ENCODE measurements at places on chromosomes 4 and X. TPM values are rescaled to one million over a fixed set of nuclear protein-coding genes. Genes with fewer than 3 reads are reported as not detected.

- DNase-seq = no peak
Observed at GRCh38 chr4:182778222-182778982, 138.8 kb downstream of the DCTD start.

DNA sequence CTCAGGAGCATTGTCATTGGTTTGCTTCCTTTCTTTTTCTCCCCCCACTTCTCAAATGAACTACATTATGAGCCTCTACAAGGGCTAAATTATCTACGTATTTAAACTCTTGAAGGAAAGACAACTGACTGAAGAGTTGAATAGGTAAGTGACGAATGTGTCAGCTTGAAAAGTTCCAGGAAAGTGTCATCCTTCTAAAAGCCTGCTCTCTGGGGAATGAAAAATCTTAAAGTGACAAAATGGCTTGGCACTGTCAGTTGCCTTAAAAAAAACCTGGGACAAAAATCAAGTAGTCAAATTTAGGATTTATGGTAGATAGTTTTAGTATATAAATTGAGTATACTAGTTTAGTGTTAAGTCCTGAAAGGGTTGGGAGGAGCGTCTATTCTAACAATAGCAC lies 173.9 kb upstream of the NDP start:
- no peak for DNase-seq

GRCh38 chr4:21451032-21451431 lies 497.5 kb downstream of the KCNIP4 start:
- DNase-seq = no peak

DNA sequence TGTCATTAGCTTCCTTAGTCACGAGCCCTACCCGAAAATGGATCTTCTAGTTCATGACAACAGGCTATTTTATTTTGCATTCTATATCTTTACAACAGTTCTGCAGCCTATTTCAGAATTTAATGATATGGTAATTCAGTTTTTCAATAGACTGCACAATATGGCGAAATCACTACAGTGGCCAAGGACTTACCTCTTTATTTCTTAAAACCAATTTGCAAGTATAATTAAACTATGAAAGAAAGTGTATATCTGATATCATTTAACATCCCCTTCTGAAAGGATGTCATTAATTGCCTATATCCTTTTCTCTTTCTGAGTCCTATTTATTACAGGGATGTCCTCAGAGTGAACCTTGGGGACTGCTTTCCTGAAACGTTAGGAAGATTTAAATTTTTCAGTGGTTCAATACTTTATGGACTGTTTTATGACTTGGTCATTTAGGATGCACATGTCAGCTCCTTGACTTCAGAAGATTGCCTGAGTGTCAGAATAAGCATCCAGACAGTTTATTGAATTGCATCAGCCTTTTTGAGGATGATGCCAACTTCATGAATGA lies 190.8 kb upstream of the GEMIN8 start:
- no peak for DNase-seq

- no peak for DNase-seq
Observed at GRCh38 chr4:142329313-142329712, 516.8 kb downstream of the INPP4B start.

GRCh38 chrX:10039821-10040793 lies 72.9 kb downstream of the CLDN34 start:
- no peak for DNase-seq

DNA sequence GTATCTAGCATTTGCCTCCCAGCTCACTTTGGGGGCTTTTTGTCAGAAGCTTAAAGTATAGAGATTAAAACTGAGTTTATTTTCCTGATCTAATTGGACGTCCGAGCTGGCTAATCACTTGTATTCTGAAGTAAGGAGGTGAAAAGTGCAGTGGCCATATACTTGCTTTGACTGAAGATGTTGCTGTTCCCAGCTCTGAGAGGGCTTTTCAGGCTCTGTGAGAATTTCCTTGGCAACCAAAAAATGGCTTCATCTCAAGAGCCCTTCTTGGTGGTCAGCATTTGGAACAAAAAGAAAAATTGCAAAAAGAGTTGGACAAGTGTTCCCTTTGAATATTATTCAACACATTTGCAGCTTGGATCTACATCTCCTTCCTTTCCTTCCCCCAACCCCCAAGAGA lies 67.0 kb downstream of the SLC4A4 start:
- no peak for DNase-seq

DNA sequence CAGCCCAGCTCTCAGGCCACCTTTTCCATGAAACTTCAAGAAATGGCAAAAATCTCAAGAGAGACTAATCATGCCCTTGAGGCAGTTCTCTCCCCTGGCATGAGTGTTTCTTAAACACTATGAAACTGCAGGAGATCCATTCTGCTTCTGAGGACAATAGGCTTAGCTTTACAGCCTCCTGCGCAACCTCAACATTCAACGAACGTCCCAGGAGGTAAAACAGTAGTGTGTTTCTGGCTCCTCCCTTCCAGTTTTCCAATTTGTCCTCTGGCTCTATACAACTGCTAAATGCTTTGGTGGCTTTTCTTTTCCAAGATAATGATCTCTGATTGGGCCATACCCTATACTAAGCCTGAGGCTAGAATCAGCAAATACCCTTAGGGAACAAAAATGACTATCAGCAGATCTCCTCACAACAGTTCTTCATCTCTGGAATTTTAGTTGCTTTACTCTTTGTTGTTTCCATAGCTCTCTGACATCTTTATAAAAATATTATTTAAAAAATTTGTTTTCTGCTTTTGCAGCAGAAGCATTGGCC lies 87.0 kb upstream of the FAT1 start:
- DNase-seq = no peak

GRCh38 chr4:99861120-99861905 lies 32.9 kb downstream of the LAMTOR3 start:
- no peak for DNase-seq

GRCh38 chr4:139735381-139736273 lies 70.0 kb downstream of the MGST2 start:
- no peak for DNase-seq

GRCh38 chrX:119685225-119686066 lies 7.5 kb downstream of the SEPTIN6 start:
- DNase-seq = no peak

GRCh38 chr4:3193531-3194203 lies 55.3 kb upstream of the MSANTD1 start:
- no peak for DNase-seq

GRCh38 chrX:128698573-128699181 lies 646.5 kb upstream of the ACTRT1 start:
- DNase-seq = no peak

DNA sequence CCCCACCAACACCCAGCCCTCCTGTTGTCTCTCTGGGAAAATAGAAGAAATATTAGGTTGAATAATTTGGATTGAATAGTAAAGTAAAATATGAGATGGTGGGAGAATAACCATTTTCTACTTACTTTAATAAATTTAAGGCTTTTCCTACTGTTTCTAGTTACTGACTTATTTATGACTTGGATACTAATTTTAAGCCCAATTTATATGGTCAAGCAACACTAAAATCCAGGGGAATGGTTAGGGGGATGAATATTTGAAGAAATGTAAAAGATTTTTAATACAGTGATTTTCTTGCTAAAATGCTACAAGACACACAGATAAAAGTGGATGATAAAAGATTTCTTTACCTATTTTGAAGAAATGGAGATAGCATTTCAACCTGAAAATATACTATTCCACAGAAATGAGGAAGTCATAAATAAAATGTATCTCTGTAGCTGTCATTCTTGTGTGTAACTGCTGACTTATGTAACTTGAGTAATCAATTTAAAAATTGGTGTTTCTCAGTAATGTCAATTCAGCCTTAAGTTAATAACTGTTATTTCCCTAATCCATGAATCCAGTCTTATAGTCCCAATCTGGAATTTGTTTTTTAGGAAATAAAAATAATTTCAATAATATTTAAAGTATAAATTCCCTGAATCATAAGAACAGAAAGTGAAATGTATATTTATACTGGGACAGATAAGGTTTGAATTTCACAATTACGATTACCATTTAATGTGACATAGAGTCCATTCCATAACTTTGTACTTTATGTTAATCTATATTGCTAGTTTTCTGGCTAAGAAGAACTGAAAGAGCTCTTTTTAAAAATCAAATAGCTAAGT lies 24.3 kb upstream of the IL2 start:
- no peak for DNase-seq

GRCh38 chr4:38023347-38024205 lies 63.4 kb downstream of the PTTG2 start:
- DNase-seq = no peak

- DNase-seq = no peak
Observed at GRCh38 chrX:124348182-124348581, 1.8 kb downstream of the SH2D1A start.

- no peak for DNase-seq
Observed at GRCh38 chr4:182019148-182019652, 224.0 kb upstream of the TENM3 start.

GRCh38 chr4:2624782-2625530 lies 88.5 kb downstream of the FAM193A start:
- DNase-seq = no peak

DNA sequence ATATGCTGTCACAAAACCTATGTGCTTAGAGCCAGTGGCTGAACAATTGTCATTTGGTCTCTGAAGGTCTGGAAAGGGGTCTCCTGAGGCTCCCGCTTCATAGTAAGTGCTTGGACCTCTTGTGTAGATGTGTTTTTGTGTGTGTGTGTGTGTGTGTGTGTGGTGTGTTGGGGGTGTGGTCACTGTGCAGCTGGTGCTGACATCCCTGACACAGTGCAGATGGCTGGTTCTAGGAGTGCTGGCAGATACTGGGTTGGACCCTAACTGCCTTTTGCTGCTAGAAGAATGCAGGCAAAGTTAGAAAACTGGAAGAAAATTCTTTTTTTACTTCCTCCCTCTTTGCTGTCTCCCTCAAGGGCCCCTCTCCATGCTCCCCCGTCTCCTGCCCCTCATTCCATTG lies 1872.6 kb downstream of the ARAP2 start:
- no peak for DNase-seq

- DNase-seq = no peak
Observed at GRCh38 chr4:40699648-40700047, 50.1 kb upstream of the NSUN7 start.

DNA sequence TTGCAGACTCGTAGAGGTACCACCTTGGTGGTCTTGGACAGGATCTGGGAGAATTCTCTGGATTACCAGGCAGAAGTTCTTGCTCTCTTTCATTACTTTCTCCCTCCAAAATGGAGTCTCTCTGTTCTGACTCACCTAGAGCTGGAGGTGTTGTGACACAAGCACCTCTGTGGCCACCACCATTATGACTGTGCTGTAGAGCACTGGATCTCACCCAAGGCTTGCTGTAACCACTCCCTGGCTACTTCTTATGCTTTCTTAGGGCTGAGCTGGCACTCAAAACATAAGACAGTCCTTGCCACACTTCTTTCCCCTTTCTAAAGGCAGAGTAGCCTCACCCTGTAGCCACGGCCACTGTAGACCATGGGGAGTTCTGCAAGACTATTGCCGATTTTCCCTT lies 296.6 kb upstream of the DIPK2B start:
- no peak for DNase-seq

DNA sequence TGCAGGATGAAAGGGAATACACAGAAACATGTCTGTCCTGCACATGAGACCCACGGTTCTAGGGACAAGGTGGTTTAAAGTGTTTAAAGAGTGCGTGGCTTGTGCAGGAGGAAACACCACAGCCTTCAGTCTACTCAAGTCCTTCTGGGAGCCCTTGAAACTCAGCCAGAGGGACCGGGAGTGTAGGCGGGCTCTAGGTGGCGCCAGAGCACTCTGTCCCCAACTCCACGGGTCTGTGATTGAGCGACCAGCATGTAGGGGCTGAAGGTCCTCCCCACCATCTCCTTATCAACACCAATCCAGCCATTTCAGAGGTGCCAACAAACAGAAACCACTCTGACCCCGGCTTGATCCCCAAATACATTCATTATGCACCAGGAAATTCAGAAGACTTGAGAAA lies 82.0 kb upstream of the CLDN34 start:
- no peak for DNase-seq

DNA sequence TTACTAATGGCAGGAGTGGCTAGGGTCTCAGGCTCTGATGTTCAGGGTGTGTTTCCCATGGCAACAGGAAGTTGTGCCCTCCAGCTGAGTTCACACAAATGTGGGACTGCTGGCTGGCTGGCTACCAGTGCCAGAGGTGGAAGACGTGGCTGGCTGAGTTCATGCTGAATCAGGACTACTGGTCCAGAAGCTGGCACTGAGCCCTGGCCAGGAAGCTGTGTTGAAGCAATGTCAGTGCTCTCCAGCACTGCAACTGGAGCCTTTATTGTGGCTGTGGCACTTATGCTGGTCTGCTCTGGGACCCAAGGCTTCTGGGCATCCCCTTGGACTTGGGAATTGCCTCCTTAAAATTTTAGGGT lies 42.0 kb upstream of the ZXDA start:
- DNase-seq = no peak

SSX3 gene
- not detected for polyA plus RNA-seq

MTNR1A gene
- 0.09 TPM for polyA plus RNA-seq

ATP2B3 gene
- polyA plus RNA-seq = 0.12 TPM

KIT gene
- 0.23 TPM for polyA plus RNA-seq

BGN gene
- 20.2 TPM for polyA plus RNA-seq

XKRX gene
- 0.35 TPM for polyA plus RNA-seq

DCAF12L2 gene
- polyA plus RNA-seq = not detected

NEK1 gene
- polyA plus RNA-seq = 2.1 TPM

Measured in pancreas (tissue), 10 donors.